G401 (cell line): ENCODE measurements at places on chromosomes 4 and X. TPM values are rescaled to one million over a fixed set of nuclear protein-coding genes. Genes with fewer than 3 reads are reported as not detected.

DNA sequence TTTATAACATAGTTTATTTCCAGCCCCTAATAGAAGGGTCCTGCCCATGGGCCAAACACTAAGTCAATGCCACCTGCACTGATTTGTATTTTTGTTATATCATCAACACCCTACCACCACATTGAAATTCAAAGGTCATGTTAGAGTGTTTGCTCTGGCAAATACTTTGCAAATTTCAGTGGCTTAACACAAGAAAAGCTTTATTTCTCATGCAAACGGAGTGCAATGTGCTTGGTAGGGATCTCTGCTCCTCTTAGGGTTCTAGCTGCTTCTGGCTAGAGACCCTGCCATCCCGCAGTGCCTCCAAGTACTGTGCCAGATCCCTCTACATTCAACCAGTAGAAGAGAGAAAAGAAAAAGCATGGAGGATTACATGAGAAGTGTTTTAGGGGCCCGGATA lies 230.8 kb upstream of the TET2 start:
- no peak for DNase-seq

- DNase-seq = no peak
Measured at GRCh38 chr4:34953145-34953799, 1291.0 kb downstream of the ARAP2 start.

GRCh38 chr4:8414377-8414776 lies 26.1 kb downstream of the ACOX3 start:
- no peak for DNase-seq

GRCh38 chr4:8849266-8850073 lies 22.2 kb downstream of the HMX1 start:
- DNase-seq = no peak

DNA sequence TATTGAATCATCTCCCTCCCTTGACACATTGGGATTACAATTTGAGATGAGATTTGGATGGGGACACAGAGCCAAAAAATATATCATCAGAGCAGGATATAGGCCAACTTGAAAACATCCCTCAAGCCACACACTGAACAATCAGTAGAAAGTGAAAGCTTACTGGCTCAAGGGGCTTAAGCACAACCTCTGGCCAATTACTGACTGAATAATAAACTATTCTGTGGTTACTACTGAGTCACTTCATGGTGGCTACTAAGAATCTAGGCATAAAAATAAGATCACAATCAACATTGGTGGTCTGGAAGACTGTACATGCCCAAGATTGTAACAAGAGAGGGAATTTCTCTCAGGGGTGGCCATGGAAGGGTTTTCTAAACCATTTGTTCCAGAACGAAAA lies 27.4 kb upstream of the GPR174 start:
- DNase-seq = no peak

The GPR101 gene
- total RNA-seq = not detected in 2 replicates

The CDX4 gene
- total RNA-seq = not detected in 2 replicates

GRCh38 chr4:19987746-19988145 lies 264.0 kb upstream of the SLIT2 start:
- no peak for DNase-seq
